Breast epithelium (tissue), 4 donors: ENCODE measurements at places on chromosomes 12 and 14.

- DNase-seq = no peak
These were observed 500.5 kb downstream of the EGLN3 start for GRCh38 chr14:33450416-33450815.

- DNase-seq = no peak
These were observed 146.1 kb upstream of the FGD4 start for GRCh38 chr12:32253154-32253790.

- no peak for DNase-seq
These were observed 60.1 kb downstream of the BCAT1 start for GRCh38 chr12:24888813-24889212.

DNA sequence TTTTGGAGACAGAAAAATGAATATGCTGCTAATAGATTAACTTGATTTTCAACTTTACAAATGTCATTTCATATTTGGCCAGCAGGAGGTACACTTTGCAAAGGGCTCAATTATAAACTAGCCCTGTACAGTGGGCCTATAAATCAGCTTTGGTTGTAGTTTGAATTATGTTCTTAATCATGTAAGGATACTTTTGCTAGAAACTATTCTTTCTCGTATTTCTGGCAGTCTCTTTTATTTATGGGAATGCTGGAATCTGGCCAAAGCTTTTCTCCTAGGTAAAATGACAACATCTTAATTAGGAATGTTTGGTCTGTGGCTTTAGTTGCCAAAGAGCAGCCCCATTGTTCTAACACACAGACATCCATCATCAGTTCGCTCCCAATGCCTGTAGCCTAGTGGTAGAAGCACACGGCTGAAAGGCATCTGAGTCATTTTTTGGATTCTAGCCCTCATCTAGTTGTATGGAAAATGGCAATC, 1322.3 kb upstream of the SEL1L start:
- DNase-seq = no peak
